Fibroblast of the aortic adventitia (primary cell): ENCODE measurements at places on chromosomes 1 and 21. TPM values are rescaled to one million over a fixed set of nuclear protein-coding genes. Genes with fewer than 3 reads are reported as not detected.
A peak's percentile ranks its signal among the peaks of the same experiment; 100 is the strongest.

DNA sequence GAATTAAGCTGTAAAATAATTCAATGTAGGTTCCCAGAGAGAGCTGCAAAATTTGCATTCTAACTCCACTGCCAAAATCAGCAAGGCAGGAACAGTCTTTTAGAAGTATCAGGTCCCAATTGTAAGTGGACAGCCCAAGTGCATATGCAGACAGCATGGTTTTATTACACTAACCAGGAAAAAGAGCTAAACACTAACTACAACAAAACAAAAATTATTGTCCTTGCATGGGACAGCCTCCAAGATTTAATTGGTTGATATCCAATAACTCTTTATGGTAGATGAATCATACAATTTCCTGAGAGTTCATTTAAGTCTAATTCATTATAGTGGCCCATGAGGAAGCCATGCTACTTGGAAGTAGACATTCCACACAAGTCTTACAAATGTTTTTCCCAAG, 154.3 kb upstream of the ZNF648 start:
- DNase-seq = no peak

GRCh38 chr1:30844631-30845030, 63.9 kb downstream of the SDC3 start:
- no peak for DNase-seq

- no peak for DNase-seq
These were observed 73.5 kb upstream of the LRRC7 start for GRCh38 chr1:69494221-69494620.

DNA sequence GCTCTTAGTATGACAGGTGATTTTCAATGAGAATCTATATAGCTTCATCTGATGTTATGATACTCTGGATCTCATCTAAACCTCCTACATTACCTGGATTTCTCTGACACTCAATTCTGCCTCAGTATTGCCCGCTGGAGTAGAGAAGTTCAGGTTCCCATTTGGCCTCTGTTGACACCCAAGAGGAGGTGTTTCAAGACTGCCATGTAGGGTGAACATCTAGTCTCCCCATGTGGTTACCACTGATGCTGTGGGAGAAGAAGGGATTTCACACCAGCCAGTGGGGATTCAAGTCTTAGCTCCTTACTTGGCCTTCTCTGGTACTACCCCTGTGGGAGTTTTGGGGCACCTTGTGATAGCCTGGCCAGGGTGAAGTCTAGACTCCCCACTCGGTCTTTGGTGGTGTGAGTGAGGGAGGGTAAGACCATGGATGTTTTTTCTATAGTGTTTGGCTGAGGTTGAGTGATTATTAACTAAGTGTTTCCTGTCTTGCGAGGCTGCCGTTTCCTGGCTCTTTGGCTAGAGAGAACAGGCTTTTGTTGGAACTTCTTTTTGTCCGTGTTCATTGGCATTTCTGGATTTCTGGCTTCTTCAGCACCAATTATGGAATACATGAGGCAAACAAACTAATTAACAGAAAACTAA, 90.7 kb downstream of the RHOU start:
- no peak for DNase-seq

DNA sequence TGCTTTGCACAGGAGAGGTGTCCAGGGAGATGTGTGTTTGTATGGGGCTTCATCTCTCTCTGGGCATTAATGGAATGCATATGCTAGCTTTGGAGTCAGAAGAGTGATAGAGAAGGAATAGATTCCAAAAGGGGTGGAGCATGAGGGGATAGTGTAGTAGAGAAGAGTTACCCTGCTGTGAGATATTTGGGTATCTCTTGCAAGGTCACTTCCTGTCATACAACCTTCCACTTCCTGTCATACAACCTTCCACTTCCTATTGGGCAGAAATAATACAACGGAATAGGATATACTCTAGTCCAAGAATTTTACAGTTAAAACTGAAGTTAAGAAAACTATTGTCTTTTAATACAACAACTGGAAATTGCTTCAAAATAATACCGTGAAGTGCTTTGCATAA, 351.8 kb upstream of the FMN2 start:
- no peak for DNase-seq

DNA sequence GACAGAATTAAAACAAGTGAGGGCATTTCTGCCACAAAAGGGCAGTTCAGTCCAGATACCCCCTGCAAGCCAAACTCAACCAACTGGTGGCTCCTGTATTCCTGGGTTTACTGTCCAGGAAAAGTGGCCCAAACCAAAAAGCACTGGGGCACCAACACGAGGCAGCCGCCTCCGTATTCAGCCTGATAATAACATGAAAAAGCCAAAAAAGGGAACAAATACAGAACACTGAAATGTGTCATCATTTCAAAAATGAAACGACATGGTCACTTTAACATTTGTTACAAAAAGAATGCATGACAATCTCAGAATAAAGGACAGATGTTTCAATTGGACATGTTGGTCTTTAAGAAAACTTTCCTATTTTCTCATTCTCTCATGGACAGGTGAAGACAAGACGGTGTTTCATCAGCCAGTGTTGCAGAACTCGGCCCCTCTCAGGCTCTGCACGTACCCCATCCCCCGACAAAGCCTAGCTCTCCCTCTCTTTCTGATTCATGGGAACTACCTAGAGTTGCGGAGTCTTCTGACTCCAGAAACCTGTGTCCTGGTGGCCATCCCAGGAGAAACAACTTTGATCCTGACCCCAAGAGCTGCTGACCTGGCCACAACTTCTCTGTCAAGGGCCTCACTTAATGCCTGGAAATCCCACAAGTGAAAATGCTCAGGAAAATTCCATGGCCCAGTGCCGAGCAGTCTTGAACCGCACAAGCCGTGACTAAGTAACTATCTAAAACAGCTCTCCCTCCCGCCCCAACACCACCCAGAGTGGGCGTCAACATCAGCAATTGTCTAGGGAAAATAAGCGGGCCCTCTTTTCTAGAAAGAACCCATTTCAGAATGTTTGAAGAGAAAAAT, 27.1 kb downstream of the ZBTB17 start:
- peak; percentile 99 for DNase-seq

DNA sequence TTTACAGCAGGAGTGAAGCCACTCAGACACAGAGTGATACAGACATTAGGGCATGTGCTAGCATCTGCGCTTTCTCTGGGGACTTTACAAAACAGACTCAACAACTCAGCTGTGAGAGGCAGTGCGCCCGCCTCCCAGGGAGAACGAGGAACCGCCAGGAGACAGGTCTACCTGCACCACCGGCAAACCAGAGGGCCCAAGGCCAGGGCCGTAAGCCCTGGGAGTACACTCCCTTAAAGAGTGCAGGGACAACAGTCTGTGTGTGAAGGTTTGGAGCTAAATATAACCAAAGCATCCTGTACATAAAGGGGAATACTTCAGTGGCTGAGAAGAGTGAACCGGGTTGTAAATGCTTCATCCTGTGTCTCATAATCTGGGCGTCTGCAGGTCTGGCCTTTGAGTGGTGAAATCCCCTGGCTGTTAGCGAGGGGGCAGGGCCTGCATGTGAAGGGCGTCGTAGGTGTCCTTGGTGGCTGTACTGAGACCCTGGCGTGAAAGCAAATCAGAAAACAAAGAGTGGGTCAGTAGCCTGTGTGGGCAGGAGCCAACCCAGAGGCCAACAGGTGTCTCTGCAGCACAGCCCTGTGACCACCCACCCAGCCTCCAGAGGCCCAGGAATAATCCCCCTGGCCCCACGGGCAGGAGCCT, 86.9 kb downstream of the CD247 start:
- DNase-seq = no peak

GRCh38 chr1:183783767-183784637, 20.9 kb upstream of the RGL1 start:
- peak; percentile 96 for DNase-seq

GRCh38 chr1:193111641-193112090, 6.5 kb upstream of the GLRX2 start:
- peak; percentile 89 for DNase-seq

DNA sequence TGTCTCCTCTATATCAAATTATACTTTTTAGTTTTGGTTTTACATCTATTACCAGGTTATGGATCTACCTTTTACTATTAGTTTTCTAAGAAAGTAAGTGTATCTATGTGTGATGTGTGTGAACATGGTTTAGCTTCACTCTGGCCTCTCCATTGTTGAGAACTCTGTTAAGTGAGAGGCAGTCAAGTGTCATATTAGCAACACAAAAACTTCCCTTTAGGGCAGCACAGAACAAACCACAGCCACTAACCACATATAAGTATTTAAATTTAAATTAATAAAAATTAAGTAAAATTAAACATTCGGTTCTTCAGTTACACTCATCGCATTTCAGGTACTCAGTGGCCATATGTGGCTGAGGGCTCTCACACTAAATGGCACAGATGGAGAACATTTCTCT, 96.6 kb downstream of the DPYD start:
- no peak for DNase-seq

DNA sequence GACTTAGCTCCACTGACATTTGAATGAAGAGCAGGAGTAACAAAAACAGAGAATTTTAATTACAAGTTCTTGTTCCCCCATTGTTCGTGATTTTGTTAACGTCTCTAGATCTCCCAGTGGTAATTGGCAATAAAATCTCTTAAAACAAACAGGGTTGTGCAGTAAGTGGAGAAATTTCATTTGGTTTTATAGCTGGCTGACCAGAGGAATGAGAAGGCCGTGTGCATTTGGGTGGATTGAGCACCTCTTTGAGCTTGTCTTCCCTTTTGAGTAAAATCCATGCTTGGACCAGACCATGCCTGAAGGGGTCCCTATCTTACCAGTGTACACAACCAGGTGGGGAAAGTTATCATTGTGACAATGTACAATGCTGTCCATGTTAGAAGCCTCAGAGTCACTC, 137.8 kb downstream of the HIVEP3 start:
- no peak for DNase-seq

GRCh38 chr1:44086692-44087474, 31.7 kb upstream of the KLF17 start:
- no peak for DNase-seq

DNA sequence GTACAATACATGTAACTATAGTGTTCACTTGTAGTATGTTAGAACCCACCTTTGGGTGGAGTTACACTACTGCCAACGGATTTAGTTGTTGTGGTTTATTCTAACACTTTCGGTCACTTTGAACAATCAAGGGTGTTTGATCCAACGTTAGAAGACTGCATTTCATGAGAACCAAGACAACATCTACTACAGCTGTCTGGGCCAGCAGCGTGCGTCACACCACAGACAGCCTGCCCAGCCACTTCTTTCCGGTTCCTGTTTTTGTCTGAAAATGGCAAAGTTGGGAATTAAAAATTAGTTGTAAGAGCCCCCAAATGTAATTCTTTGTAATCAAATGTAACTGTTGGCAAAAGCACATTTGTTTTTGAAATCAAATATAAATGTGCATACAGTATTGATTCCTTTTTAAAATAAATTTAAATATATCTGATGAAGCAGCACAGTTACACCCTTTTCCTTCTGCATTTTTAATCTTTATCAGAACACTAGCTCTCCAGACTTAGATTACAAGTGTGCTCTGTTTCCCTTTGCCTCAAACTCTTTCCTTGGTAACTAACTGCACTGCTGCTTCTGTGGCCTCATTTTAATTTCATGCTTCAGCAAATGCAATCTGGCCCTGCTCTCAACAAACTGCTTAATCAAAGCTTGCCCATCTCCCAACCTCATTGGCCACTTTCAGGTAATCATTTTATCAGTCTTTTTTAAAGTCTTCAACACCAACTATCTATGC, 86.6 kb upstream of the DPH5 start:
- DNase-seq = no peak

DNA sequence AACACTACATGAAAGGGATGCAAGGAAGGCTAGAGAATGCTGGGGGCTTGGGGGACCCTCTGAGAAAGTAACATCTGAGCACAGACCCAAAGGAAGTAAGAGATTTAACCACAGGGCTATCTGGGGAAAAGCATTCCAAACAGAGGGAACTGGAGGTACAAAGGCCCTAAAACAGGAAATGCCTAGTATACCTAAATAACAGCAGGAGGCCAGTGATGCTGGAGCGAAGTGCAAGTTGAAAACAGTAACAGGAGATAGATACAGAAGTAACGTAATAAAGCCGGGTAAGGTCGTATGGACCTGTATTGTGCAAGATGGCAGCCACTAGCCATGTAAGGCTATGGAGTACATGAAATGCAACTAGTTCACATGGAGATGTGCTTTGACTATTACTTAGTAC, 52.1 kb downstream of the CD34 start:
- no peak for DNase-seq

GRCh38 chr1:164644774-164645644, 86.0 kb downstream of the PBX1 start:
- peak; percentile 83 for DNase-seq

- no peak for DNase-seq
These were observed 5.2 kb downstream of the PPFIA4 start for GRCh38 chr1:203031467-203031866.

DNA sequence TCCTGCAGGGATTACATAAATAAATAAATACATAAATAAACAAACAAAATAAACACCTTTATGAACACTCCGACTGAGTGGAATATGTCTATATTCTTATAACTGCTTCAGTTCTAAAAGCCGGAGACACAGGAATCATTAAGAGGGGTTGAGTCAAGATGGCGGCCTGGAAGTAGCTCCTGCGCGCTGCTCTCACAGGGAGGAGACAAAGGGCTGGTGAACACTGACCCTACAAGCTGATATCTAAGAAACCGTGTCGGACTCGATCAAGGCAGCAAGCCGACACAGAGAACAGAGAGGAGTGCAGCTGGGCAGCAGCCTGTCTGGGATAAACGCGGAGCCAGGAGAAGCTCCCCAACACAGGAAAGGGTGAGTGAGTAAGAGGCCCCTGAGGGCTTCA, 1098.6 kb upstream of the NCAM2 start:
- DNase-seq = no peak

- DNase-seq = no peak
These were observed 52.5 kb upstream of the PPM1J start for GRCh38 chr1:112767646-112768045.

DNA sequence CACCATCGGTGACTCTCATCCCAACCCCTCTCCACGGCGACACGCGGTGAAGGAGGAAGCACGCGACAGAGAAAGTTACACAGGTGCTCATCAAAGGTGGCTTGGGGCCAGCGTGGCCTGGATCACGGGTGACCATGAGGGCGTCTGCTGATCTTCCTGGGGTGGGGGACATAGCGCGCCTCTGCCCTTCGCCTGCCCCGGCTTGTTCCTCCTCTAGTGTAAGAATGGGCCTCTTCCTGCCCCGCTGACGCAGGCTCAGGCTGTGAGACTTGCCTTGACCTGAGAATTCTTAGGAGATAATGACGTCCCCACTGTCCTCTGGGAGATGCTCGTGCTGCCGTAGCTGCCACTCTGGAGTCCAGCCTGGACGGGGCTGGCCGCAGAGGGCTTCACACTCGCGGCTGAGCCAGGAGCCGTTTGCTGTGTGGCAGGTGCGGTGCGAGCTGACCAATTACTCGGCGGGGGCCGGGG, 39.0 kb upstream of the TMEM52 start:
- no peak for DNase-seq

- peak; percentile 80 for DNase-seq
These were observed 7.0 kb upstream of the TRIM45 start for GRCh38 chr1:117128323-117129079.

PLA2G2C gene
- total RNA-seq = not detected in 2 replicates

COL9A2 gene
- 1.8 and 7.0 TPM in 2 replicates for total RNA-seq

CLCA4 gene
- total RNA-seq = not detected in 2 replicates

DENND1B gene
- total RNA-seq = 10.1 and 19.5 TPM in 2 replicates
